Common myeloid progenitor, CD34-positive (primary cell): ENCODE measurements at places on chromosomes 16 and 17.
A peak's percentile ranks its signal among the peaks of the same experiment; 100 is the strongest.

DNA sequence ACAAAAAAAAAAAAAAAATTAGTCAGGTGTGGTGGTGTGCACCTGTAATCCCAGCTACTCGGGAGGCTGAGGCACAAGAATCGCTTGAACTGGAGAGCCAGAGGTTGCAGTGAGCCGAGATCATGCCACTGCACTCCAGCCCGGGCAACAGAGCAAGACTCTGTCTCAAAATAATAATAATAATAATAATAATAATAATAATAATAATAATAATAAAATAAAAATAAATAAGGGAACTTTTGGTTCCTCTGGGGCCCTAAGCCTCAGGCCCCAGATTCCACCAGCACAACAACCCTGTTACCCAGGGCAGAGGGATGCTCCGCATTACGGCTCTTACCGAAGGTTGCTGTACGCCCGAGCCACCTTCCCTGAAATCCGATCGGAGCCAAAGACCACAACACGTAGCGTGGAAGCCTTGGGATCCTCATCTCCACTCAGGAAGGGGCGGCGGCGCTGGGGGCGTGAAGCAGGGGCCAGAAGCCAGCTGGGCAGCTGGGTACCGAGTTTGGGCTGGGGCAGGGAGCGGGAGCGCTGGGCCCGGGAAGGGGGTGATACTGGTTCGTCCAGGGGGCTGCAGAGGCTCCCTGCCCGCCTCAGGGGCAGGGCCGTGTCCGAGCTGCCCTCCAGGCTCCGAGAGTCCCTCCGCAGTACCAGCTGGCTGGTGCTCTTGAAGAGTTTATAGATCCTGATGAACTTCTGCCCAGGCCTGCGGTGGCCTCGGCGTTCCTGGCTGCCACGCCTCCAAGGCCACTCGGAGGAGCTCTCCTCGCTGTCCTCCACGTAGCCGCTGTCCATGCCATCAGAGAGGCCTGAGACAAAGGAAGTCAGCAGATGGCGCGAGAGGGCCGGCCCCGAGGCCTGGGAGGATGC lies 20.6 kb upstream of the PIK3R6 start:
- no peaks in the 10 kb centered on the region for H3K4me1 ChIP-seq
- H3K4me3 ChIP-seq = no peak overlapping the region
- H3K36me3 ChIP-seq = peaks cover 34% of the 10 kb centered on the region
- H3K27ac ChIP-seq = no peak overlapping the region
- H3K27me3 ChIP-seq = no peaks in the 10 kb centered on the region

GRCh38 chr17:58412961-58413586 lies 4.3 kb downstream of the RNF43 start:
- peaks cover 8% of the 10 kb centered on the region for H3K4me1 ChIP-seq
- no peaks in the 10 kb centered on the region for H3K27me3 ChIP-seq
- peak; percentile 15 for DNase-seq
- peaks cover 2% of the 10 kb centered on the region for H3K36me3 ChIP-seq
- H3K4me3 ChIP-seq = no peak overlapping the region

- H3K4me1 ChIP-seq = no peaks in the 10 kb centered on the region
- no peak overlapping the region for H3K27ac ChIP-seq
- H3K36me3 ChIP-seq = peaks cover 2% of the 10 kb centered on the region
- no peaks in the 10 kb centered on the region for H3K27me3 ChIP-seq
- H3K4me3 ChIP-seq = no peak overlapping the region
- no peak for DNase-seq
These were observed 84.6 kb downstream of the MRTFB start for GRCh38 chr16:14155572-14156190.

DNA sequence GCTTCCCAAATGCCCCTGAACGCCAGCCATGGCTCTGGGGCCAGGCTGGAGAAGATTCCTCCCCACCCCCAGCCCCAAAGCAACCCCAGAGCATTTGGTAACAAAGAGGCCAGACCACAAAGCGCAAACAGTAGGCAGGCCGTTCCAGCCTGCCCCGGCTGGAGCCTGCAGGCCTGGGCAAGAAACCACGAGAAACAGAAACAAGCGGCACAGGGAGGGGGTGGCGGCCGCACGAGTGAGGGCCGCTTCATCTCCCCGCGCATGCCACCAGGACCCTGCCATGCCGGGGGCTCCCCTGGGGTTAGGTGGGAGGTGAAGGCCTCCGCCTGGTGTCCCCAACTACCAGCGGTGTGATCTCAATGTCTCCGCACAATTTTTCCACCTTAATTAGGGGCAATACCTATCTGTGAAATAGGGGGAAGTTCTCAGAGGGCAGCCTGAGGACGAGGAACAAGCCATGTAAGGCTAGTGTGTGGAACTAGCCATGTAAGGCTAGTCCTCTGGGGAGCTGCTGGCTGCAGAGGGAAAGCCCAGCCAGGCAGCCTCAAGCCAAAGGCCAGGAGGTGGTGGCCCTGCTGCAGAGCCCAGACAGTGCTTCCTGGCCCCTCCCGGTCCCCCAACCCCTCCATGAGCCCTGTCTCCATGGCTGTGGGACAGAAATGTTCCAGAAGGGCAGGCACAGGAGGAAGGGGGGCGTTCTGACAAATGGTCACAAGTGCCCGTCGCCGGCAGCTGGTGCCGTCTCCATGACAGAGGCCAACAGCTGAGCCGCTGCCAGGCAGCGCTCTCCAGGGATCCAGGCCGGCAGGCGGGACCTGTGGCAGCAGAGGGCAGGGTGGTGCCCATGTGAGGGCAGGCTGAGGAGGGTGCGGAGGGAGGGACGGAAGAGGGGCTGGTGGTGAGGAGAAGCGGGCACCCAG lies 14.5 kb upstream of the MTSS2 start:
- no peaks in the 10 kb centered on the region for H3K36me3 ChIP-seq
- no peaks in the 10 kb centered on the region for H3K4me1 ChIP-seq
- H3K27me3 ChIP-seq = no peaks in the 10 kb centered on the region

DNA sequence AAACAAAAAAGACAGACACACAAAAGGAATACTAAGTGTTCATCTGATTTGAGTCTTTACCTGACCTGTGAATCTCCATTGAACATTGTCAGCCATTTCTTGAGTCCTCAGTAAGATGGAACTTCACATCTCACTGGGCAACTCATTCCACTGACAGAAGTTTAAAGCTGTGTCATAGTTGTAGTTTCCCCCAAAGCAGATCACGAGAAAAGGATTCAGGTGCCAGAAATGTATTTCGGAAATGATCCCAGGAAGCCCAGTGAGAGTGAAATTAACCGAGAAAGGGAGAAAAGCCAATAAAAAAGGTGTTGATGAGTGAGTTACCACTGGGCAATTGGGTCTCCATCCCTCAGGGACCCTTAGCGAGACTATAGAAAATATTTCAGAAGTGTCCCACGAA lies 6.5 kb downstream of the CHD9 start:
- DNase-seq = no peak
- H3K4me1 ChIP-seq = peaks cover 30% of the 10 kb centered on the region
- no peak overlapping the region for H3K27ac ChIP-seq
- no peak overlapping the region for H3K4me3 ChIP-seq
- no peaks in the 10 kb centered on the region for H3K27me3 ChIP-seq

GRCh38 chr17:15457723-15458094 lies 9.7 kb downstream of the CDRT4 start:
- H3K27ac ChIP-seq = no peak overlapping the region
- DNase-seq = no peak
- H3K27me3 ChIP-seq = no peaks in the 10 kb centered on the region
- H3K4me1 ChIP-seq = no peaks in the 10 kb centered on the region
- peaks cover 6% of the 10 kb centered on the region for H3K36me3 ChIP-seq

- no peak for DNase-seq
- H3K27me3 ChIP-seq = no peaks in the 10 kb centered on the region
- H3K27ac ChIP-seq = no peak overlapping the region
- H3K4me1 ChIP-seq = peaks cover 8% of the 10 kb centered on the region
- H3K4me3 ChIP-seq = no peak overlapping the region
These were observed 30.8 kb upstream of the CRISPLD2 start for GRCh38 chr16:84788920-84789391.

GRCh38 chr17:28193241-28193640 lies 125.8 kb upstream of the TMEM97 start:
- no peaks in the 10 kb centered on the region for H3K27me3 ChIP-seq
- H3K4me1 ChIP-seq = peaks cover 26% of the 10 kb centered on the region
- H3K36me3 ChIP-seq = peaks cover 27% of the 10 kb centered on the region
- H3K4me3 ChIP-seq = no peak overlapping the region
- H3K27ac ChIP-seq = no peak overlapping the region

GRCh38 chr17:70225276-70225675 lies 55.9 kb downstream of the KCNJ2 start:
- H3K27ac ChIP-seq = no peak overlapping the region
- H3K4me1 ChIP-seq = no peaks in the 10 kb centered on the region
- H3K36me3 ChIP-seq = no peaks in the 10 kb centered on the region
- no peak for DNase-seq
- H3K27me3 ChIP-seq = no peaks in the 10 kb centered on the region

- no peaks in the 10 kb centered on the region for H3K36me3 ChIP-seq
- DNase-seq = no peak
- H3K27ac ChIP-seq = no peak overlapping the region
- H3K4me1 ChIP-seq = no peaks in the 10 kb centered on the region
These were observed 160.2 kb downstream of the RGS9 start for GRCh38 chr17:65297384-65297783.

- no peaks in the 10 kb centered on the region for H3K36me3 ChIP-seq
- no peak for DNase-seq
- no peaks in the 10 kb centered on the region for H3K27me3 ChIP-seq
These were observed 9.9 kb downstream of the NXPH3 start for GRCh38 chr17:49585422-49586027.

GRCh38 chr17:83179374-83179773 lies 100.0 kb downstream of the METRNL start:
- H3K4me1 ChIP-seq = no peaks in the 10 kb centered on the region
- no peak overlapping the region for H3K27ac ChIP-seq
- no peaks in the 10 kb centered on the region for H3K36me3 ChIP-seq
- H3K27me3 ChIP-seq = no peaks in the 10 kb centered on the region

- H3K27me3 ChIP-seq = no peaks in the 10 kb centered on the region
- H3K27ac ChIP-seq = no peak overlapping the region
- no peak overlapping the region for H3K4me3 ChIP-seq
These were observed 22.6 kb downstream of the TPSD1 start for GRCh38 chr16:1278477-1278876.

- H3K27ac ChIP-seq = no peak overlapping the region
- DNase-seq = no peak
- H3K36me3 ChIP-seq = no peaks in the 10 kb centered on the region
- H3K4me3 ChIP-seq = no peak overlapping the region
- no peaks in the 10 kb centered on the region for H3K4me1 ChIP-seq
These were observed 744.4 kb upstream of the EEF2KMT start for GRCh38 chr16:5841974-5842373.

GRCh38 chr16:15996432-15997109 lies 47.2 kb downstream of the ABCC1 start:
- H3K36me3 ChIP-seq = peaks cover 38% of the 10 kb centered on the region
- no peak for DNase-seq

- no peaks in the 10 kb centered on the region for H3K36me3 ChIP-seq
- H3K27ac ChIP-seq = no peak overlapping the region
- no peak for DNase-seq
- no peak overlapping the region for H3K4me3 ChIP-seq
These were observed 161.9 kb upstream of the XYLT1 start for GRCh38 chr16:17632667-17633066.

- DNase-seq = no peak
These were observed 14.9 kb downstream of the NAA60 start for GRCh38 chr16:3458278-3458851.

DNA sequence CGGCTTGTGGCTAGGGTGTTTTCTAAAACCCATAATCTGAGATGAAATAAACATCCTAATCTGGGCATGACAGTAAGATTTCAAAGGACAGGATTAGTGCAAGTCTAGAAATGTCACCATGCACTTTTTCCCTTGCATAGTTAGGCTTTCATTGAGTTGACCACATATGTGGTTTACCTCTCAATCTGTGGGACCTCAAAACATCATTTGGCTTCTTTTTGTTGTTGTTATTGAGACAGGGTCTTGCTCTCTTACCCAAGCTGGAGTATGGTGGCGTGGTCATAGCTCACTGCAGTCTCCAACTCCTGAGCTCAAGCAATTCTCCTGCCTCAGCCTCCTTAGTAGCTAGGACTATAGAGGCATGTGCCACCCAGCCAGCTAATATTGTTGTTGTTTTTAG lies 197.8 kb downstream of the CEP112 start:
- DNase-seq = no peak
- H3K27ac ChIP-seq = no peak overlapping the region
- no peak overlapping the region for H3K4me3 ChIP-seq
- H3K4me1 ChIP-seq = no peaks in the 10 kb centered on the region
- no peaks in the 10 kb centered on the region for H3K27me3 ChIP-seq

DNA sequence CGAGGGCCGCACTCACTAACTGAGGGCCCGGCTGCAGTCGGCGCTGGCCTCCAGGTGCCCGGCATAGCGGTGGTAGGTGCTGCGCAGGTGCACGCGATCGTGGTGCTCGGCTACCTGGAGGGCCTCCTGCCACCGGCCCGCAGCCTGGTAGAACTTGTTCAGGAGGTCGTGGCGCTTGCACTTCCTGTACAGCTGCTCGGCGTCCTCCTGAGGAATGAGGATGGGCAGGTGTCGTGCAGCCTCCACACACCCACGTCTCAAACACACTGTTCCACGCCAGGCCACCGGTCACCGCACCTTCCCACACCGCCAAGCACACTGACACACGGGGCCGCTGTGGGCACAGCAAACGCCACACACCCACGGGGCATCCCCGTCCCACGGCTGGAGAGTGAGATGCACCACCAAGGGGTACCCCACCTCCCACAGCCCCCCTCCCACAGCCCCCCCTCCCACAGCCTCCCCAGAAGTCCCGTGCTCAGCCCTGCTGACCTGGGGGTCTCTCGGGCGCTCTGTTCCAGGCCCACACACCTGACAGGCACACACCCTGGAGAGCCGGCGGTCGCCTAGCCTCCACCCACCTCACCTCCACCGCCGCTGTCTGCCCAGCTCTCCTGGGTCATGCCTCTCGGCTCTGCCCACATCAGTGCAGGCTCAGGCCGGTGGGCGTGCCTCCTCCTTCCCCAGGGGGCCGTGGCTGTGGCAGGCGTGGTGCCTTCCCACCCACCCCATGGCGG lies 7.4 kb upstream of the TMEM204 start:
- peaks cover 22% of the 10 kb centered on the region for H3K4me1 ChIP-seq
- H3K36me3 ChIP-seq = peaks cover 4% of the 10 kb centered on the region
- no peak overlapping the region for H3K27ac ChIP-seq

DNA sequence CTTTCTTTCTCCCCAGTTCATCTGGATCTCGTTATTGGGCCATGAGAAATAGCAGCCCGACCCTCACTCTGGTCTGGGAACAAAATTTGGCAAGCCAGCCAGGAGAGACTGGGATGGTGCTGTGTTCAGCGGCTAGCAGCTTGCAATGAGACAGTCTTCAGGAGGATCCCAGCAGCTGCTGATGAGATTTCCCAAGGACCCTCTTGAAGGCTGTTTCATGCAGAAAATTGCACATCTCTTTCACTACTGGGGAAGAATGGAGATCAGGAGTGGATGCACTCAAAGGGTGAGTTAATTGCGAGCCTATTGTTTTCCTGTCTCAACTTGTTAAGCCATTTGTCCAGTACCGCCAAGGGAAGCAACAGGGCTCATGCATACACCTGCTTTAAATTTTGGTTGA lies 5.5 kb upstream of the COIL start:
- no peaks in the 10 kb centered on the region for H3K36me3 ChIP-seq
- no peak overlapping the region for H3K27ac ChIP-seq
- no peaks in the 10 kb centered on the region for H3K27me3 ChIP-seq
- H3K4me1 ChIP-seq = no peaks in the 10 kb centered on the region

GRCh38 chr16:983044-984030 lies 1.8 kb downstream of the SOX8 start:
- H3K4me3 ChIP-seq = no peak overlapping the region
- H3K27me3 ChIP-seq = peaks cover 73% of the 10 kb centered on the region
- H3K27ac ChIP-seq = no peak overlapping the region
- DNase-seq = no peak

- no peak overlapping the region for H3K27ac ChIP-seq
- no peaks in the 10 kb centered on the region for H3K4me1 ChIP-seq
- H3K4me3 ChIP-seq = no peak overlapping the region
- no peaks in the 10 kb centered on the region for H3K27me3 ChIP-seq
- H3K36me3 ChIP-seq = no peaks in the 10 kb centered on the region
- DNase-seq = peak; percentile 69
These were observed 234.9 kb upstream of the CIBAR2 start for GRCh38 chr16:85347213-85347591.
